ENCODE measurements at places on chromosomes 11 and 22.

DNA sequence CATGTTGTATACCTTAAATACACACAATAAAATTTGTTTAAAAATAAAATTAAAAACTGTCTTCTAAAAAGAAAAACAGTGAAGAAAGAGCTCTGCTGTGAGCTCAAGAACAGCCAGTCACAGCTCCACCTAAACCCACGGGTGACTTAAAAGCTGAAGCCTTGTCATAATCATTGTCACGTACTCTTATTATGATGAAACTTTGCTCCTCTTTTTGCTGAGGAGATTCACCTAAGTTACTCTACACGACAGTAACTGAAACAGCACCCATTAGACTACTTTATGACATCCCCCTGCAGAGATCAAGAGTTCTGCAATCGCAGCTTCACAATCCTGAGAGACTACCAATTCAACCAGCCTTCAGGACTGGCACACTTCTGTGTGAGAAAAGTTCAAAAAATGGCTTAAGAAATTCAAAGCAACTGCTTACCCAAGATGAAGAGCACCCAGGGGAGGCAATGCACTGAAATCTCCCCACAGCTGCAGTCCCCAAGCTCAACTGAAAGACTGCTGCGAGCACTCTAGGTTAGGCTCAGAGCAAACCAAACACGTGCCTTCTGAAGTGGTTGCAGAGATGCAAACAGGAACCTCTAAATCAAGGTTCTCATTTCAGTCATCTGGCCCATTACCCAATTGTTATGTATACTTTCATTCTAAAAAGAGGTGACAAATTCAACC lies at the start of gene JAML:
TSS of gene JAML (minus strand) at position 501 of the 678 bp plus-strand sequence. CDS start 10,145 bp downstream, outside the sequence.
- peak; percentile 56 for DNase-seq

DNA sequence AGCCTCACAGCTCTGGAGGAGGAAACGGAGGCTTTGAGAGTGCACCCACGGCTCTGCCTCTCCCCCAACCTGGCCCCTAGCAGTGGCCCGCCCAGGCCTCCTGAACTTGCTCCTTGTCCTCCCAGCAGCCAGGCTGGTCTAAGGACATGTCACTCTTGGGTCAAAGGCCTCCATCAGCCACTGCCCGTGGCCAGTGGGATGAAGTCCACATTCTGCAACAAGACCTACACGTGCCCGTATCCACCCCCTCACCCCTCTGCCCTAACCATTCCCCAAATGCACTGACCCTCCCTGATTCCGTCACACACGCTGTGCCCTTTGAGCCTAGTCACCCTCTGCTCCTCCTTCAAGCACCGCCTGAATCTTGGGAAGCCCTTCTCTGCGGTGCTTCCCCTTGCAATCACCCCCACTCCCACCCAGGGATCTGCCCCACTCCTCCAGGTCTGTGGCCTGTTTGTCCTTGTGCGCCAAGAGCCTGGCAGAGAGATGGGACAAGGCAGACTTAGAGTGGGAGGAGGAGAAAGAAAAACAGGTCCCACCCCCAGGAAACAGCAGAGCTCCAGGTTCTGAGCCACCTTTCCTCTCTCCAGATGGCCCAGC lies 37.5 kb upstream of the TEF start:
- DNase-seq, result no peak

DNA sequence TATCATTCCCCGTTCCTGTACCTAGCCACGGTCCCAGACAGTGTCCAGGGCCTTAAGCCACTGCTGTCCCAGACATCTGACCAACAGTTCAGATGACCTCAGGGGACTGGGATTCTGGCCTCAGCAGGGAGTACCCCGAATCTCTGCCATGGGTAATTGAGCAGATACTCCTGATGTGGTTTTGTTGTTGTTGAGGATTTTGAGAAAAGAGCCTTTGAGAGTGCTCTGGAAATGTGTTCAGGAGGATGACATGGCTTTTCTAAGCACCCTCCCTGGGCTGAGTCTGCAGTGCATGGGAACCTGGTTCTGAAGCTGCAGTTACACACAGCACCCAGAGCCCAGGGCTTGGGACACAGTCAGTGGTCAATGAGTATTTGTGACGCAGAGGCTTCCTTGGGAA lies 30.4 kb downstream of the ADAMTS15 start:
- no peak for DNase-seq

GRCh38 chr11:119652907-119653659 lies 75.9 kb downstream of the NECTIN1 start:
- no peak for DNase-seq

GRCh38 chr11:14413307-14414069 lies 54.5 kb upstream of the RRAS2 start:
- DNase-seq, result no peak

GRCh38 chr11:850775-851763 lies 8.4 kb downstream of the TSPAN4 start:
- peak; percentile 39 for DNase-seq

GRCh38 chr22:40939202-40939601 lies 12.0 kb upstream of the RBX1 start:
- DNase-seq, result no peak

DNA sequence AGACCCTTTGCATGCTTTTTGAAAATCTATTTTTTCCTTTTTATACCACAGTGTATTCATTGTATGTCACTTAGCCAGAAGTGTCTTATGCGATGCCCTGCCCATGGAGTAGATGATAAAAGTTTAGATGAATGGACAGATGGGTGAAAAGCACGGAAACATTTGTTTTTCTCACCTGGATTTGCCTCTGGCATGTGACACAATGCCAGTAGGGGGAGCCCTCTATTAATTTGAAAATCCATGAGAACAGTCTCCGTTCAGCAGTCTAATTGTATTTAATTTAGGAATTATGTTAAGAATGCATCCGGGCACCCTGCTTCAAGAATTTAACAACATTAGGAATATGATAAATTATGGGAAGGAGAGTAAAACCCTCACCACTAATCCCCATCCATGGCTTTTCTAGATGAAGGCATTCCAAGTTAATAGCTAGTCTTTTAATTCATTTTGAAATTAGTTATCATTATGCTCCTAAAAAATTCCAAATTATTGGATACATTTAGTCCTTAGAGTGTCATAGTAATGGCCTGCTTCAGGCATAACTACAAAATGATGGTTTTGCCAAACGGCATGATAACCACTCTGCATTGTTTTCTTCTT lies 55.3 kb upstream of the ALKBH3 start:
- DNase-seq, result peak; percentile 5

- peak; percentile 85 for DNase-seq
Observed at GRCh38 chr11:68297812-68298658, 14.4 kb upstream of the LRP5 start.

DNA sequence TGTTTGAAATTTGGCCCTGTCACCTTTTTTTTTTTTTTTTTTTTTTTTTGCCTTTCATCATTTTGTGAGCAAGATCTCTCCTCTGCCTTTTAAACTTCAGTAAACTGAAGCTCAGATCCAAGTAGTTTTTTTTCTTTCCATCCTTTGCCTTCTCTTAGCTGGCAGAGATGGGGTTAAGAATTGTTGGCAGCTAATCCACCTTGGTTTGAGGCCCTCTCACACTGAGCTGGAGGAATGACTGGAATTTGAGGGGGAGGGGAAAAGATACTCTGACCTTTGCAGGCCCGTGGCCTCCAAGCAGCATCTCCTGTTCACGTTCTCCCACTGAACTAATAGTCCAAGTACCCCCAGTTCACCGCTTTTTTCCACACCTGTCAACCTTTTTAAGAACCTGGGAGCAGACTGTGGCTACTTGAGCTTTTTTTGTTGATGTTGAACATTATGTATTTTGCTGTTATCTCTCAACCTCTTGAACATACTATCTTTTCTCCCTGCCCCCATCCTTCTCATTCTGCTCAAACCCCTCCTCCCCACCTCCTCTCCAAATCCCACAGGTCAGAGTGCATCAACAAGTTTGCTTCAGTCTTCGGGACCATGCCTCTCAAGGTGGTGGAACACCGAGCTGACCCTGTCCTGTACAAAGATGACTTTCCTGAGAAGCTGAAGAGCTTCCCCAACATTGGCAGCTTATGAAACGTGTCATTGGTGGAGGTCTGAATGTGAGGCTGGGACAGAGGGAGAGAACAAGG lies 66.2 kb downstream of the ALX4 start:
- DNase-seq, result no peak

DNA sequence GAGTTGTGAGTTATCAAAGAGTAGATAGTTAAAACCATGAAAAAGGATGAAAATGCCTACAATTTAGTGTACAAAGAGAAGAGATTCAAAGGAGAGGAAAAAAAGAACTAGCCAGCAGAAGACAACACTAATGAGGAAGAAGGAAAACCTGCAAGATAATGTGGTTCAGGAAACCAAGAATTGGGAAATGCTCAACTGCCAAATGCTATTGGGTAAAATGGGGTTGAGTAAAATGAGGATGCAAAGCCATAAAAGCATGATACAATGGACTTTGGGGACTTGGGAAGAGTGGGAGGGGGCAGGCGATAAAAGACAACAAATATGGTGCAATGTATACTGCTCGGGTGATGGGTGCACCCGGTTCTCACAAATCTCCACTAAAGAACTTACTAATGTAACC lies 7.6 kb upstream of the OR52K2 start:
- DNase-seq, result no peak

GRCh38 chr22:17258015-17258787 lies 39.0 kb upstream of the ADA2 start:
- peak; percentile 75 for DNase-seq

DNA sequence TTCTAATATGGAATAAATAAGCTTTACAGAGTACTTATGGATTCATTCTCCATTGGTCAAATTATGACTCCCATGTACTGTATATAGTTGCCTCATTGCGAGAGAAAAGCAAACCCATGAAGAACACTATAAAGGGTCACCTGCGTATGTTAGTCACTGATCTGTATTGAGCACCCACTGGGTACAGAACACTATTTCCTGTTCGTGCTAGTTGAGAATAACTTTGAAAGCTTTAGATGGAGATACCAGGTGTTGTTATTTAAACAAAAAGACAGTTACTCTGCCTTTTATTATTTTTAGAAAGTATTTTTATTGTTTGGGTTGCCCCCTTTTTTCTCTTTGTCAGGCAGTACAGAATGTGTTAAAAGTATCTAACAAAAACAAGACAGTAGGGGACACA lies 79.9 kb downstream of the DEUP1 start:
- no peak for DNase-seq

DNA sequence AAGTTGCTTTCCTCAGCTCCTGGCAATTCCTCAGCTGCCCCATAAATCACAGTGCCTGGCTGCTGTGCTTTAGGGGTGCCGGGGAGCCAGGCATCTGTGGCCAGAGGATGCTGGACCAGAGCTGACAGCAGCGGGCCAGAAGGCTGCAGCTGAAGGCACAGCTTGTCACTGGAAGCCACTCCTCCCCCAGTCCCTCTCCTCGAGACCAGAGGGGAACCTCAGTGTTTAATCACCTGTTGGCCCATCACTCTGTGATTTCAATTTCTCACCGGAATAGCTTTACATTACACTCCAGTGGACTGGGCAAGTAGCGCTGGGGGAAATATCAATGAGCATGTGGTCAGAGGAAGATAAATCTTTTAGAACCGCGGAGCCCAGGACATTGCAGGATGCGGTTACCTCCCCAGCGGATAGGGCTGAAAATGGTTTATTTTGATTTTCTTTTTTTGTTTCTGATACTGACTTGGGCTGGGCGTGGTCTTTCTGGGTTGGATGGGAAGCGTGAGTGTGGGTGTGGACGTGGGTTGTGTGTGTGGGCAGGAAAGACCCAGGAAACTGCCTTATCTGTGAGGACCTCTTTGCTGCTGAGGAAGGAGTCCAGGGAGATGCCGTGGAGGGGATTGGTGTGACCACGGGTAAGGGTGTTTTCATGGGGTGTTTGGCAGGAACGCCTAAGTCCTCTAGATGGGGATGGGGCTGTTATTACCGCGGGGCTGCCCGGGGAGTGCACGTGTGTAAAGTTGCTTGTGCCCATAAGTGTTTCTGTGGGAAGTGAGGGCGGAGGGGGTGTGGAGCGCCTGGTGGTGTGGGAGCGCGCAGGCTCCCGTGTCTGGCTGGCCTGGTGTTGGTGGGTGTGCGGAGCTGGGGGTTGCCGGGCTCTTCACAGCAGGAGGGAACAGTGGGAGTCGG lies 4.0 kb downstream of the DAGLA start:
- no peak for DNase-seq

DNA sequence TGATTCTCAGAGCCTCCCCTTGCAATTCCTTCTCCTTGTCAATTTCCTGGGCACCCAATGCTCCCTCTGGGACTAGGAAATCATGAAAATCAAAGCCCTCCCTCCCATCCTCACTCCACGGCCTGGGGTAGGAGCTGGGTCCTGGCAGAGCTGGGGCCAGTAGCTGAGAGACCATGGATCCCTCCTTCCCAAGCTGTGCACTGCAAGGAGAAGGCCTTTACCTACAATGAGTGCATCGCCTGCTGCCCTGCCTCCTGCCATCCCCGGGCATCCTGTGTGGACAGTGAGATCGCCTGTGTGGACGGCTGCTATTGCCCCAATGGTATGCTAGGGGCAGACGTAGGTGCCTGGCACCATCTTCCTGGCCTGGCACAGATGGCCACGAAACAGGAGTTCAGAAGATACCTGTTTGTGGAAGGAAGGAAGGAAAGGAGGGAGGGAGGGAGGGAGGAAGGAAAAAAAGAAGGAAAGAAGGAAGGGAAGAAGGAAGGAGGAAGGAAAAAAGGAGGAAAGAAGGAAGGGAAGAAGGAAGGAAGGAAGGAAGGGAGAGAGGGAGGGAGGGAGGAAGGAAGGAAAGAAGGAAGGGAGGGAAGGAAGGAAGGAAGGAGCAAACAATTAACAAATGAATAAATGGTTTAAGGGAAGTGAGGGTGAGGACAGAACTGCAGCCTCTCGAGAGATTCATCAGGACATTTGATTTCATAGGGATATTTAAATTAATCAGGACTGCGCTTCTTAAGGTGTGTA lies 12.5 kb downstream of the OTOG start:
- DNase-seq, result no peak

- DNase-seq, result peak; percentile 30
Observed at GRCh38 chr11:130212431-130212961, 52.9 kb downstream of the ST14 start.

DNA sequence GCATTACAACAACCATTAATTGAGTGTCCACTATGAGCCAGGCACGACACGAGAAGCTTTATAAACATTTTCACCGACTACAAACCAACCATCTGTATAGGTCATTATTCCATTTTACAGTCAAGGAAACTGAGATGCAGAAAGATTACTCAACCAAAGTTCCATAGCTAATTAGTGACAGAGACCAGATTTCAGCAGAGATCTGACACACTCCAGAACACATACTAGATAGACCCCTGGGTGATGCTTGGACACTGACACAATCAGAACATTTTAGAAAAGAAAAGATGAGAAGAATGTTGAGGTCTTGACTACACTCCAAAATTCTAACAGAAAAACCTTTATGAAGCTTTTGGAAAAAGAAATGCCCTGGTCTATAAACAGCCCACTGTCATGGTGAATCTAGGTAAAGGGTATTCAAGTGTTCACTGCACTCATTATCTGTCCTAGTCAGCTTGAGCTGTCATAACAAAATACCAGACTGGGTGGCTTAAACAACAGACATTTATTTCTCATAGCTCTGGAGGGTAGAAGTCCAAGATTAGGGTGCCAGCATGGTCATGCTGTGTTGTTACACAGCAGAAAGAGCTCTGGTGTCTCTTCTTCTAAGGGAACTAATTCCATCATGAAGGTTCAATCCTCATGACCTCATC lies 89.0 kb downstream of the RELT start:
- no peak for DNase-seq

DNA sequence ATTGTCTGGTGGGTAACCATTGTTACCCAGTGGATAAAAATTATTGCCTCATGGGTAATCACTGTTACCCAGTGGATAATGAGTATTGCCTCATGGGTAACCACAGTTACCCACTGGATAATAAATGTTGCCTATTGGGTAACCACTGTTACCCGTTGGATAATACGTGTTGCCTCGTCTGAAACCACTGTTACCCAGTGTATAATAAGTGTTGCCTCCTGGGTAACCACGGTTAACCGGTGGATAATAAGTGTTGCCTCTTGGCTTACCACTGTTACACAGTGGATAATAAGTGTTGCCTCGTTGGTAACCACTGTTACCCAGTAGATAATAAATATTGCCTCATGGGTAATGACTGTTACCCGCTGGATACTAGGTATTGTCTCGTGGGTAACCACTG lies 20.9 kb upstream of the NXPE4 start:
- DNase-seq, result no peak

All from B cell (primary cell).